Stimulated activated naive CD4-positive, alpha-beta T cell treated with Interleukin-2 at 50 U/mL for 16 hours (primary cell): ENCODE measurements at places on chromosomes 11 and 22.

DNA sequence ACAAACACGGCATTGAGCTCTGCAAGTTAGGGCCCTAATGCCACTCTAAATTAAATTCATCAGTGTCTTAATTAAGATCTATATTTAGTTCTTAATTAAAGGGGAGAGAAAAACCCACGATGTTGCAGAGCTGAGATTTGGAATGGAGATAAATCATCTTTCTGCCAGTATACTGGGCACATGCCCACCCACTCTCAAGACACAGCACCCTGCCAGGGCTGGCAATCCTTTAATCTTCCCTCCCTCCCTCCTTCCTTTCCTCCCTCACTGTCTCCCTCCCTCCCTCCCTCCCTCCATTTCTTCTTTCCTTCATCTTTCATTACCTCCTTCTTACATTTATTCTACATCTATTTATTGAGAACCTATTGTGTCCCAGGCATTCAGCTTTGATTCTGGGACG lies 194.8 kb downstream of the BUD13 start:
- DNase-seq = no peak

- peak; percentile 54 for DNase-seq
Measured at GRCh38 chr22:25054943-25055511, 102.5 kb downstream of the KIAA1671 start.

- DNase-seq = no peak
Measured at GRCh38 chr22:20449819-20450550, 12.4 kb upstream of the SCARF2 start.

- no peak for DNase-seq
Measured at GRCh38 chr11:78499971-78500370, 74.7 kb downstream of the NARS2 start.

GRCh38 chr22:48802576-48802975 lies 1025.1 kb downstream of the BRD1 start:
- no peak for DNase-seq

- no peak for DNase-seq
Measured at GRCh38 chr22:17569971-17570511, 6.7 kb downstream of the SLC25A18 start.

DNA sequence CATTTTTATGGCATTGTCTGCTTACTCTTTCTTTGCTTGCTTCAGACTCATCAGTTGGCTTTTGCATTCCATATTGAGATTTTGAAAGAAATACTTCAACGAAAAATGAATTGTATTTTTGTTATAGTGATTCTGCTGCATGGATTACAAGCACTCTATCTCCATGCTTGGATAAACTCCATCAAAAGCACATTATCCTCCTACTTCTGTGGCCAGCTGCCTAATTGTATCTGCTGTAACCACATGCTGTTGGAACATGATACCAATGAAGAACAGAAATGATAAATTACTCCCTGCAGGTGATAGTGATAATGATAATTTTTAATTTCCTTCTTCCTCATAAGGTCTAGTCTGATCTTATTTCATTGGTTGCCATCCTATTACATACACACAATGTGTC lies 100.8 kb downstream of the PRMT3 start:
- no peak for DNase-seq

- no peak for DNase-seq
Measured at GRCh38 chr11:78061921-78062311, 1.7 kb upstream of the THRSP start.

- DNase-seq = no peak
Measured at GRCh38 chr11:47253660-47254059, 4.1 kb upstream of the NR1H3 start.

- peak; percentile 83 for DNase-seq
Measured at GRCh38 chr11:121467965-121468364, 15.2 kb upstream of the SORL1-AS1 start.

DNA sequence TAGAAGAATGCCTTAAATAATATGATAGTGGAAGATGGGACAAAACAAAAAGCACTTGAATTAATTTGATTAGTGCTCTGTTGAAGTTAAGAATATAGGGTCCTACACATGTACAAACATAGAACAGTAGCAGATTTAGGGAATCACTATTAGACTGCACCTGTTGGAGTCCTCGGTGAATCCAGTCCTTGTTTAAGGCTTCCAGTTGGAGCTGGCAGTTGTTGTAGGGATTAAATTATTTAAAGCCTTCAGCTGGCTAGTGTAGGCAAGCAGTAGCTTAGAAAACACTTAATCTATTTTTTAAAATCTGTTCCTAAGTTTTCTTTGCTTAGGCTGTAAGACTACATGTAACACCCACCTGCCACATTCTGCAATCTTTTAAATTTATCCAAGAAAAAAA lies 24.5 kb upstream of the CSTF3 start:
- DNase-seq = no peak

GRCh38 chr11:20584093-20584774 lies 15.2 kb upstream of the SLC6A5 start:
- no peak for DNase-seq

DNA sequence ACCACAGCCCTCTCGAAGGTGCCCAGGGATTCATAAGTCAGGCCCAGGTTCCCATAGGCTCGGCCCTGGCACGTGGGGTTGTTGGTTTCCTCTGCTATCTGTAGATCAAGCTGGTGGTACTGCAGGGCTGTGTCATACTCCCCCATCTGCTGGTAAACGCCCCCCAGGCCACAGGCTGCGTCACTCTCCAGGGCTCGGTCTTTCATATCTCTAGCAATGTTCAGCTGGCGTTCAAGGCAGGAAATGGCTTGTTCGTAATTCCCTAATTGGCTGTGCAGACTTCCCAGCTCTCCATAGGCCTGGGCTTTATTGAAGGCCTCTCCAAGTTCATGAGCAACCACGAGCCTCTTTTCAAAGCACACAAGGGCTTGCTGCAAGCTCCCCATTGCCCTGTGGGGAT lies 186.4 kb upstream of the PITPNB start:
- no peak for DNase-seq

- no peak for DNase-seq
Measured at GRCh38 chr11:57370251-57370650, 10.7 kb downstream of the PRG3 start.

- no peak for DNase-seq
Measured at GRCh38 chr11:36015799-36016198, 71.9 kb downstream of the LDLRAD3 start.

DNA sequence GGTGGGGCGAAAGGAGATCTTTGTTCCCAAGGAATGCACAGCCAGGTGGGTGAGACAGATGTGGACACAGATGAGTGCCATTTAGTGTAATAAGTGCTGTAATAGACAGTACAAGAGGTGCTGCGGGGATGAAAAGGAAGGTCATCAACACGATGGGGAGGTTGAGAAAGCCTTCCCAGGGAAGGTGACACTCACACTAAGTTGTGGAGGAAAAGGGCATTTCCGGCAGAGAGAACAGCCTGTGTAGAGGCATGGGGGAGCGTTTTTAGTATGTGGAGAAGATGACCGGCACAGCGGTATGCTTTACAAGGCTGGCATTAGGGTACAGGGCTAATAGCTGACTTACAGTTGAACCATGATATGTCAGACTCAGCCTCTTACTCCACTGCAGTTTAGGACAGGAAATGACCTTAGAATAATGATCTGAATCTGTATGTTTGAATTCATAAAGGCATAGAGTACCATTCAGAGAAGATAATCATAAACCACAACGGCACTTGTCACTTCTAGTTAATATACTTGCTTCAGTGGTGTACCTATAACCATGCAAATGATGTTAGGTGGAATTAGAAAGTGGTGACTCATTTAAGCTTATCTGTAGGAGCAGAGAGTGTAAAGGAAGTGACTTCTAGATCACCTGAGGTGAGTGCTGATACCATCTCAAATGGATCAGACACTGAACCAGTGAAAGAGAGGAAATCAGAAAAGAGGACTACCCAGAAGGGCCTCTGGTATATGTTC lies 60.6 kb downstream of the FAM83F start:
- no peak for DNase-seq

DNA sequence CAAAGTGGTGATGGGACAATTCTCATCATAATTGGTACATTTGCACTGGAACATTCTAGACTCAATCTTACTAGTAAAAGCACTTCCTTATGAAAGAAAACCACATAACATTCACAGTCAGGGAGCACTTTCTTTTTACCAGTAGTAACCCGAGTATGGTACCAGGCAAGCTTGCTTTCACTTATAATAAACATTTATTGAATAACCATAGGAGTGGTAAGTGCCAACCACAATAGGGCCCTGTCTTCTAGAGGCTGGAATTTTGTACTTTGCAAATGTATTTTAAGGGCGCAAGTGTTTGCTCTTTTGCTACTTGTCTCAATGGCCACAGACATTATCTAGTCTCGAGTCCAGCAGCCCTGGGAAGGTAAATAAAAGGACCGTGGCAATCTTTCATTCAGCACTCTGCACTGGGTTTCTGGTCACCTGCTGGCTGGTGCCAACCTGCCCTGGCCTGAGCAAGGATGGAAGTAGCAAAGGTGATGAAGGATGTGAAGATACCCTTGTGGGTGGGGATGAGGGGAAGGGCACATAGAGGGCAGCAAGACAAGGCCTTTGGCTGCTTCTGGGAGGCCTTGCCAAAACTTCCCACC lies 24.2 kb downstream of the C22orf31 start:
- DNase-seq = no peak

- DNase-seq = no peak
Measured at GRCh38 chr11:103842795-103843194, 193.6 kb upstream of the DDI1 start.

GRCh38 chr11:2827792-2828191 lies 57.8 kb downstream of the CDKN1C start:
- DNase-seq = no peak

DNA sequence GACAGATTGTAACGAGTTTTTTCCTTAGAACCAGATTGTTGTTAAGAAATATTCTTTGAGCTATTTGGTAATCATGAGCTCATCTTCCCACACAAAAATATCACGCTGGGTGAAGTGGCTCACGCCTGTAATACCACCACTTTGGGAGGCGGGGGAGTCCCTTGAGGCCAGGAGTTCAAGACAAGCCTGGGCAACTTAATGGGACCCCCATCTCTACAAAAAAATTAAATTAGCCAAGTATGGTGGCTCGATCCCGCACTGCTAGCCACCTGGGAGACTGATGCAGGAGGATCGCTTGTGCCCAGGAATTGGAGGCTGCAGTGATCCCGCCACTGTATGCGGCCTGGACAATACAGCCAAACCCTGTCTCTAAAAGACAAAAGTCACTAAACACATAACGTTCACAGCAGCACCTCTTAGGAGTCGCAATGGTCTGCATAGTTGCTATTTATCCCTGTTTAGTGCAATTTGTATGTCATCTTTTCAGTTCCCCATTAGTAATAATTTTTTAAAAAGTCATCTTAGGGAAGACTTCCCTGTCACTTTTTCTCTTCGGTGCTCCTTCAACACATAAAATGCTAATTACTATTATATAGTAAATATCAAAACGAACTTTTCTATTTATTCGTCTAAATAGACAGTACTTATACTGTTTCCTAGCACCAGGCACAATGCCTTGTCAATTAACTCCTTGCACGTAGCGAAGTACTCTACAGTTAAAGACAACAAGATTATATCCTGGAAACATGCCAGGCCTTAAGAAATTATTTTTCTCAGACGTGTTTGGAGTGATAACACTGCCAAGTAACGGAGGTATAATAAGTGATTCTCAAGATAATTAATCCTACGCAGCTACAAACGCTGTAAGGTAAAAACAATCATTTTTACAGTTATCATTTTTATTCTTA lies 1.1 kb downstream of the ST13 start:
- peak; percentile 4 for DNase-seq

GRCh38 chr11:113873236-113873626 lies 2.1 kb downstream of the USP28 start:
- DNase-seq = no peak

DNA sequence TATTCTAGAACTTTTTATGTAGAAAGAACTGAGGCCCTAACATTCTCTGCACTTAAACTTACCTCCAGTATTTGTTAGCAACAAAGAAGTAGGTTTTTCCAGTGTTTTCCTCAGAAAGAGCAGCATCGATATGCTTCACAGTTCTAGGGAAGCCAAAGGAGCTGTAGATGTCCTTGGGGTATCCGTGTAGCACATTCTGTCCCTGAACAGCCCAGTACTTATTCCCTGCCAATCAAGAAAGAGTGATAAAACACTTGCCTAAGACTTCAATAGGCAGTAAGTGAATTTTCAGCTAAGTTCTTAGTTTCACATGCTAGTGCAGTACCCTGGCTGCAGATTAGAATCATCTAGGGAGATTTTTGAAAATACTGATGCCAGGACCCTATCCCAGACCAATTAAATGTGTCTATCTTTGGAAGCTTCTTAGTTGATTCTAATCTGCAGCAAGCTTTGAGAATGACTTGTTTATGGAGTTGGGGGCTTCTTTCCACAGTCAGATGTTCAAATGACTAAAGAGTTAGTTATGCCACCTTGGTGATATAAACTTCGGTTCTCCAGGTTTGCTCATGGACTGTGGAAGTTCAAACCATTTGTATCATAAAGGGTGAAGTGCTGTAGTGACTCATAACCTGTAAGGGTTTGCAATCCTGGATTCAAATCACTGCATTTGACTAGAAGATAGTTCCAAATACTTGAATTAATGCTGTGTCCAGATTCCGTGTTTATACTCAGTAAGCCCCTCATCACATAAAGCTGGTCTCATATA lies 6.5 kb downstream of the MMP1 start:
- no peak for DNase-seq

GRCh38 chr11:89235976-89236375 lies 58.3 kb downstream of the TYR start:
- no peak for DNase-seq

- no peak for DNase-seq
Measured at GRCh38 chr11:34754171-34754823, 133.4 kb downstream of the EHF start.

- DNase-seq = no peak
Measured at GRCh38 chr11:73334384-73335203, 26.5 kb downstream of the ARHGEF17 start.

GRCh38 chr11:131136486-131136885 lies 220.2 kb upstream of the SNX19 start:
- no peak for DNase-seq

GRCh38 chr22:24330636-24331035 lies 60.0 kb downstream of the SPECC1L start:
- DNase-seq = no peak

- no peak for DNase-seq
Measured at GRCh38 chr11:128830290-128831173, 36.6 kb downstream of the KCNJ1 start.

DNA sequence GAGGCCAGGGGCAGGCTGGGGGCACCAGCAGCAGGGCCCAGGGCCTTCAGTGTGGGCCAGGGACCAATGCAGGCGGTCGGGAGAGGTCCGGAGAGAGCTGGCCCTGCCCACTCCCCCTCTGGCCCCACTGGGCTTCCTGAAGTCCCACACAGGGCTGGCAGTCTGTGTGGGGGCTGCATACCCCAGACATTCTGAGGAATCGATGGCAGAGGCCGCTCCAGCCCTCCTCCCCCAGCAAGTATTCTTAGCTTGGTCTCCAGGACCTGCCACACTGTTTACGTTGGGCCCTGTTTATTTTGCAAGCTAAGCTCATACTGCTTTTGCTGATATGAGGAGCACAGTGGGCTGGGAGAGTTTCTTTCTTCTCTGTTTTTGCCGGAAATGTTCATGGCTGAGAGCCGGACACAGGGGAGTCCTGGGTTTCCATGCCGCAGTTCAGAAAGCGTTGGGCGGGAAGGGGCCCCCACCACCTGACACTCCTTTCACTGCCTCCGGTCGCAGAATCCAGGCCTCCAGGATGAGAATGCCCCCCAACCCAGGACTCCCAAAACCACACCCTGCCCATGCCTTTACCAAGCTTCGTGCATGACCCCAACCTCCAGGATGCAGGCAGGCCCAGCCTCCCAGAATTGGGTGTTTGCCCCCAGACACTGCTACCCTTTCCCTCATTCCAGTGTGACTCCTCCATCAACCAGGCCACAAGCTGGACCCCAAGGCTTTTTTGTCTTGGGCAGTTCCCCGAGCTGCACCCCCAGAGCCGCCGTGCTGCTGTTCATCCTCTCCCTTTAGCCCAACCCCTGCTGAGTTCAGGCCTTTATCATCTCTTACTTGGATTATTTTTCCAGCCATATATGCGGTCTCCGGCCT lies 81.8 kb upstream of the KCNQ1OT1 start:
- DNase-seq = no peak
